ENCODE measurements at places on chromosomes 11 and 22.

DNA sequence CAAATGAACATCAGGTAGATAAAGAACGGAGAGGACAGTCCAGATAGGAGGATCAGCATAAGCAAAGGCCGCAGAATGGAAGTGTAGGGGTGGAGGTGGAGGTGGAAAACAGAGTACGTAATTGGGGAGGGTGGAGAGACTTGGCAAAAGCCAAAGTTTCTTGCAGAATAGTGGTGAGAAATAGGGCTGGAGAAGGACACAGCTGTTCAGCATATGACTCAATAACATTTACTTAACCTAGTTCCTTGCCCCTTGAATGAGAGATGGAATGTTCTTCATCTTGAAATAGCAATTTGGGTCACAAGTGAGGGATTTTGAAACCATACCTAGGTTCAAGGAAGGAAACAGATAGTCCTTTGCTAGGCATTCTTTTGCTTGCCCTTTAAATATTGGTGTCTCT, 235.9 kb upstream of the ARHGAP20 start:
- DNase-seq, result no peak

GRCh38 chr22:37098976-37099591, 10.4 kb downstream of the TMPRSS6 start:
- DNase-seq, result no peak

DNA sequence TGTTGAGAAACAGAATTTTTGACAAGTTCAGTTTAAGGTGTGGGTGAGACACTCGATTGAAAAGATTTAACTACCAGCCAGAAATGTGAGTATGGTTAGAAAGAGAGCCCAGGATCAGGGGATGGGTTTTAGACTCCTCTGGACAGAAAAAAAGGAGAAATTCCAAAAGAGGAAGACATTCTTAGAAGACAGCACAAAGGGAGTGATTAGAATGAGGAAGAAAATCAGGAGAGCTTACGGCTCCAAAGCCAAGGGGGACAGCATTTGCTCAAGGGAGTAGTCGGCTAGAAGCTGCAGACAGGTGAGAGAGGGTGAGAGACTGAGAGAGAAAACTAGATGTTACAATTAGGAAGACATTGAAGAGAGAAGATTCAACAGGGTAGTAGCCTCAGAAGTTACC, 166.1 kb downstream of the ADAMTS15 start:
- DNase-seq, result no peak

GRCh38 chr22:19940536-19941364, 822 bp upstream of the COMT start:
- no peak for DNase-seq

- DNase-seq, result no peak
These were observed 225.9 kb upstream of the SESN3 start for GRCh38 chr11:95456714-95457491.

DNA sequence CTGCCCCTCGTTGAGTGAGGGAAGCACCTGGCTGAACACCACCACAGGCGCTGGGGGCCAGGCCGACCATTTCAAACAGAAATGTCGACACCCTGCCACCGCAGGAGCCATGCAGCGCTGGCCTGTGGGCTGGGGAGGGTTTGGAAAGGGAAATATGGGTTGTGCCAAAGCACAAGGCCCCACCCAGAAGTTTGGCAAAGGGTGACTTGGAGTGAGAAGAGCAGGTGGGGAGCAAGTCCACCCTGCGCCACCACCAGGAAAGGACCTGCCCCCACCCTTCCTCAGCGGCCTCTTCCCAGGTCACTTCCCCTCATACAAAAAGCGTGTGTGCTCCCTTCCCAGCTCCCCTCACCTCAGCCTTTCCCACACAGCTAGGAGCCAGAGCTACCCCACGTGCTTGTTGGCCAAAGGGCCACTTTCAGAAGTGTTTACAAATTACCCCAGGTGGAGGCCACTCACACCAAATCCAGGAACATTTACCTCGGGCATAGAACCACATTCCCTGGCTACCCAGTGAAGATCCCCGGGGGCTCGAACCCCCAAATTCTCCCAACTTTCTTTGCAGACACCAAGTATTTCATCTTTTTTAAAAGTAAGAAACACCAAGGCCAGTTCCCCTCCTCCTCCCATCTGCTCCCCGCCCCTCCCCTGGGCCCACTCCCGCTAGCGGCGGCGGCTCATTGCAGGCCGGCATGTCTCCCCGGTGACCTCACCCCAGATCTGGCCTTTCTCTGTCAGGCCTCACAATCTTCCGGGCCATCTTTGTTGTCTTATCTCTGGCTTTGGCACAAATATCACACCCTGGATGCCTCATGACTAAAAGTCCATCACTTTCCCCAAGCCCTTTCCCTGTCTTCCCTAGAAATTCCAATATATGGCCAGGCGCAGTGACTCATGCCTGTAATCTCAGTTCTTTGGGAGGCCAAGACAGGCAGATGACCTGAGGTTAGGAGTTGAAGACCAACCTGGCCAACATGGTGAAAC, 20.5 kb upstream of the SCGB1A1 start:
- DNase-seq, result no peak

- no peak for DNase-seq
These were observed 67.2 kb downstream of the MYO7A start for GRCh38 chr11:77195071-77195755.

GRCh38 chr22:36966851-36967540, 52.3 kb downstream of the TST start:
- DNase-seq, result no peak

- DNase-seq, result no peak
These were observed 174.7 kb upstream of the PITPNB start for GRCh38 chr22:28093711-28094110.

DNA sequence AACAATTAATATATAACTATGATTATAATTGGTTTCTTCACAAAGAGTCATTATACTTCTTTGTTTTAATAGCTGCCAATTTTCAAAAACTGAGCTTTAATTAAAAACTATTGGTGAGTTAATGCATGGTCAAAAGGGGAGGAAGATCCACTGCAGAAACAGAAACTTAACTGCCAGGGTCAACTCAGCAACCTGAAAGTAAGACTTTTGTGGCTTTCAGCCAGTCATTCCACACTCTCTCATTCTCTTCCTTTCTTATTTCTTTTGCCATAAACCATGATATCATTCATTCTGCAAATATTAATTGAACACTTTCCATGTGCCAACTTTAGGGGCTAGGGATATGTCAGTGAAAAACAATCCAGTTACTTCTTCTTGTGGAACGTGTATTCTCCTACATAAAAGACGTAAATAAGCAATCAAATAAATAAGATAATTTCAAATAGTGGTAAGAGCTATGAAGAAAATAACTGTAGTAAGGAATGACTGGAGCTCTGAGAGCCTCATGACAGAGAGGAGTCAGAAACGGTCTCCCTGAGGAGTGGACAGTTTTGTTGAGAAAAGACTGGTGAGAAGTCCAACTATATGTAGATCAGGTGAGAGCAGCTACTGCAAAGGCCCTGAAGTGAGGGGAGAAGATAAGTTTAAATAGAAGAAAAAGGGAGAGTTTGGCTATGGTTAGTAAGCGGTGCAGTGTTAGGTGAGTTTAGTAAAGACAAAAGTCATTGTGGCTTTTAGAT, 130.5 kb downstream of the GRIA4 start:
- no peak for DNase-seq

DNA sequence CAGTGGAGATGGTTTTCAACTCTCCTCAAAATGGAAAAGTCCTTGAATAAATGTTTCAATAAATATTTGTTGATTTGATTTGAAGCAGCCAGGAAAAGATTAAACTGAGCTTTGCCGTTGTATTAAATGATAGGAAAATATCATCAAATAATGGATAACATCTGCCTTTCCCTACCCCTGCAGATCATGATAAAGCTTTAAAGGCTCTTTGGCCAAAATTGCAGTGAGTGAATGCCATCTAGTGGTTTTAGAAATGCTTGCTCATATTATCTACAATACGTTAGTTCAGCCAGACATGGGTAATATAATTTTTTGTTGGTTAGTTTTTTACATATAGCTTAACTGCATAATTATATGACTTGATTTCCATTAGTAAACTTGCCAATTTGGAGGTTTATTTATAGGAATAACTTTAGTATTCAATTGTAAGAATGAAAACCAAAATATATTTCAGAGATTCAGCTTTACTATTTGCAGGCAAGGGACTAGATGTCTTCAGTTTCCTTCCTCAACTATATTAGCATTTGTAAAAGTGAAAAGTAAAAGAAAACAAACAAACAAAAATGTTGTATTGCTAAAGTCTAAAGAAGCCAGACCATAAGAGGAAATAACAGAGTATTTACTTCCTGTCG, 159.2 kb downstream of the MSANTD4 start:
- no peak for DNase-seq

GRCh38 chr22:50032941-50033601, 20.5 kb upstream of the IL17REL start:
- DNase-seq, result no peak

Measured in stimulated activated CD4-positive, alpha-beta T cell treated with anti-CD3 and anti-CD28 coated beads, Interleukin-1b, Interleukin-23, amount 100 ng/mL, for 1 hour (primary cell).